Hepatocyte (in vitro differentiated cells): ENCODE measurements at places on chromosomes 6 and 20.

- DNase-seq: no peak
Measured at GRCh38 chr6:30272032-30272431, 54.7 kb upstream of the TRIM39 start.

- DNase-seq: no peak
Measured at GRCh38 chr6:41647061-41647511, 8.8 kb downstream of the MDFI start.

DNA sequence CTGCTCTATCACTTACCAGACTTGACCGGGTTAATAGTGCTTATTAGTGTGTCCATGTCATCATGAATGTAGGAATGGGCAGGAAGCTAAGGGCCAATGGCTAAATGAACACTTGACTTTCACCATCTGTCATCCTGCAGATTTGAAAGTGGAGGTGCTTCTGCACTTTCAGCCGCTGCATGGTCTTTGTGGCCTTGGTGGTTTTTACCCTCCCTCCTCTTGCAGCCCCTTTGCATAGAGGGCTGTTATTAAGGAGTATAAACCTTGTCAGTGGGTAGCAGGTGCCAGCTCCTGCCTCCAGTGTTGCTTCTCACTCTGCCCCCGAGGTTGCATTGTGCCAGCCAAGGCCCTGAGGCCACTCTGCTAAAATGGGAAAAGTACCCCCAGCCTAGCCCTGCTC lies 122.2 kb upstream of the TNFAIP3 start:
- DNase-seq: no peak

DNA sequence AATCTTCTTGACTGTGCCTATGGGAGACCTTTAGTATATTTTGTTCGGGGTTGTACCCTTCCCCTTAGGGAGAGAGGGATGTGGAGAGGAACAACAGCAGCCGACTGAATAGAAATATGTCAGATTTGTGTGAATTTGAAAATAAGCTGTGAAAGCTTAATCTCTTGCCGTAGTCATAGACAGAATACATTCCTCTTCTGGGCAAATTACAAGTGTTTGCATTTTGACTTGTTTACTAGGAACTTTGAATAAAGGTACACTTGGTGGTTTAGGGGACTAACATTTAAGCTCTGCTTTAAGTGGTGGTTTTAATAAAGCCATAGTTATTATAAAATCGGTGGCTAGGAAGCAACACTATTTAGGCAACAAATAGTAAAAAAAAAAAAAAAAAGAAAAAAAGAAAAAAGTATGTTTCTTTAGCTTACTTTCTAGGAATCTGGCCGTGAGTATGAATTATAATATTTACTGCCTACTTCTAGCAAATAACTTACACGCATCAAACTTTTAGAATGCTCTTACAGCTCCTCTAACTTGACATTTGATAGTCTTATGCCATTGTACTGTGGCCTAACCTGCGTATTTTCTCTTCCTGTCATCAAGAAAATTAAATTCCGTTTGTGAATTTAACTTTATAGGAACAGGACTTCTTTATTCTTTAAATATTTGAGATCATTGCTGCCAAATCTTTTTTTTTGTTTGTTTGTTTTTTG lies 65.1 kb downstream of the ZBTB2 start:
- no peak for DNase-seq

DNA sequence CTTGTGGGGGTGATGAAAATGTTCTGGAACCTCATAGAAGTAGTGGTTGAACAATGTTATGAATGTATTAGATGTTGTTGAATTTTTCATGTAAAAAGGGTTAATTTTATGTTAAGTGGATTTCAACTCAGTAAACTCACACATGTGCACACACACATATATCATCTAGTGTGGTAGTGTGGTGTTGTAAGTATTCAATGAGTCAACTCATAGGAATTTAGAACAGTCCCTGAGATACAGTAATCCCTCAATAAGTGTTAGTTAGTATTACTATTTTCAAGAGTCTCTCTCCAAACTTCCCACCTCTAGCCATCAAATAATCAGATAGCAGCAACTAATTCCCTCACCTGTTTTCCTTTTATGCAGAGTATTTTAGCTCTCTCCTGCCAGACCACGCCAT lies 563.1 kb upstream of the JARID2 start:
- no peak for DNase-seq

- DNase-seq: no peak
Measured at GRCh38 chr6:54595844-54596243, 250.7 kb upstream of the FAM83B start.

DNA sequence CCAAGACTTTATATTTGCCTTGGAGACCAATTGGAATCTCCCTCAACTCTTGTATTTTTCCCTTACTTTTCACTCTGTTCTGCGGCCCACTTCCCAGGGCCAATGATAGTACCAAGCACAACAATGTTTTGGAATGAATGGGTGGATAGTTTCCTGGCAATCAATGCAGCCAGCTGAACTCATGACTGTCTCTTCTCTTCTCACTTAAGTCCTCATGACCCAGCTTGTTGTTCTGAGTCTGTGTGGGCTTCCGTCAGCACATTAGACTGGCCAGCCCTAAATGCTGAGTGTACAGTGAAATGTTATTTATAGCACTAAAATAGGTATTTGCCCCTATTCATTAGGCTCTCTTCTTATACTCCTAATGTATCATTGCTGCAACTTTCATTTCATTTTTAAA lies 5.6 kb upstream of the MBOAT1 start:
- no peak for DNase-seq

GRCh38 chr6:40413239-40413638 lies 173.9 kb downstream of the LRFN2 start:
- peak; percentile 37 for DNase-seq

DNA sequence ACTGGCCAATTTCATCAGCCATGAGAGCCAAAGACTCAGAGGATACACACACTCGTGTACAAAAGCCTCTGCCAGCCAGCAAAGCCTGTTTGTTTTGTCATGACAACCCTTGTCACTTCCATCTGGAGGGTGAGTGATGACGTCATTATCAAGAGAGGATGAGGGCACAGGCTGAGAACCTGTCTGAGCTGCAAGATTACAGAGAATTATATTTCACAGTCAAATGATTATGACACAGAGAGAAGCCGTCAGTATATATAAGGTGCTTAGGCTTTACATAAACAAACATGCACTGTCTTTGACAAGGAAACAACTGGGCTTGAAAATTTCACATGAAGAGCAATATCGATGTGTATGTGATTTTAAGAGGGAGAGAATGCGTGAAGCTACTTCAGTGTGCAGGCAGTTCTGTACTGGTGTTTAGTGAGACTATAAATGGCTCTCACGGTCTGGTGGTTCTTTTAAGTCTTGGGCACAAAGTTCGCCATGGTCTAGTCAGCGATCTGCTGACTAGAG lies 36.5 kb upstream of the BCLAF1 start:
- DNase-seq: peak; percentile 38

- DNase-seq: peak; percentile 43
Measured at GRCh38 chr6:125812394-125813292, 21.9 kb downstream of the NCOA7 start.

DNA sequence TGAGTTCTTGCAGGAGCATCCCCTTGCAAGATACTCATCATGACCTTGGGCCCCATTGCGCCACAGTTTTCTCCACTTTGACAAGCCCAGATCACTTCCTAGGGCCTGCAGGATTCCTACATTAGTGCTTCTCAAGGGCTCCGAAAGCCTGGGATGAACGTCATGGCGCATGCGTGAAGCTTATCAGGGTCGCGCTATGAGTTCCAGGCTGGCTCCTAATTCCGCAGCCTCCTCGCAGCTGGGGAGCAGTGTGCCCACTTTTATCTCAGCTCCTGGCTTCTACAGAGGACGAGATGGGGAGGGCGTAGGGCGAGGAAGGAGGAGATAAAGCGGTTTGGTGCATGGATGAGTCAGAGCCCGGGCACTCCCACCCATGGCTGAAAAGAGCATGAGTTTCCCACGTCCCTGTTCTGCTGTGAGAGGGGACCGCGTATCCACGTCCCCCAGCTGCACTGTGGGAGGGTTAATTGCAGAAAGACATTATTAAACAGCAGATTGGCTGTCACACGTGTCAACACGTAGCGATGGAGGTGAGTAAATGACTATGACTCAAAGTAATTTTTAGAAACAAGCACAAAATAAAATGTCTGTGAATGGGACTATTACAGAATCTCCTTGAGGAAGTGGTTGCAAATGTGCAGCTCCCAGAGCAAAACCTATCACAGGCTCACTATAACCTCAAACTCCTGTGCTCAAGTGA lies 72.9 kb upstream of the DSP start:
- DNase-seq: peak; percentile 63

- no peak for DNase-seq
Measured at GRCh38 chr6:81933089-81933488, 180.6 kb upstream of the TENT5A start.

DNA sequence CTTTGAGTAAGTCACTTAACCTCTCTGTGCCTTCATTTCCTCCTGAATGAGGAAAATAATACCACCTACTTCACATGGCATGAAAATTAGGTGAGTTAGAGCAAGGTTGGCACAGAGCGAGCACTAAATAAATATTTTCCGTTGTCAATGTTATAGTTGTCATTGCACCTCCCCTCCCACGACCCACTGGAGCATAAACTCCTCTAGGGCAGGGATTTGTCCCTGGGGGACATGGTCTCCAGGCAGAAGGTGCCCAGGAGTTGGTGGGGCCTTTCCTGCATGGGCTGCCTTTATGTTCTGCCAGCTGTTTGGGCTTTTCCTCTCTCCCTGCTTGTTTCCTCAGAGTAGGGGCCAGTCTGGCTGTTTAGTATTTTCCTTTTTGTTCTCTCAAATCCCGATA lies 1.3 kb upstream of the ANGPT4 start:
- no peak for DNase-seq

DNA sequence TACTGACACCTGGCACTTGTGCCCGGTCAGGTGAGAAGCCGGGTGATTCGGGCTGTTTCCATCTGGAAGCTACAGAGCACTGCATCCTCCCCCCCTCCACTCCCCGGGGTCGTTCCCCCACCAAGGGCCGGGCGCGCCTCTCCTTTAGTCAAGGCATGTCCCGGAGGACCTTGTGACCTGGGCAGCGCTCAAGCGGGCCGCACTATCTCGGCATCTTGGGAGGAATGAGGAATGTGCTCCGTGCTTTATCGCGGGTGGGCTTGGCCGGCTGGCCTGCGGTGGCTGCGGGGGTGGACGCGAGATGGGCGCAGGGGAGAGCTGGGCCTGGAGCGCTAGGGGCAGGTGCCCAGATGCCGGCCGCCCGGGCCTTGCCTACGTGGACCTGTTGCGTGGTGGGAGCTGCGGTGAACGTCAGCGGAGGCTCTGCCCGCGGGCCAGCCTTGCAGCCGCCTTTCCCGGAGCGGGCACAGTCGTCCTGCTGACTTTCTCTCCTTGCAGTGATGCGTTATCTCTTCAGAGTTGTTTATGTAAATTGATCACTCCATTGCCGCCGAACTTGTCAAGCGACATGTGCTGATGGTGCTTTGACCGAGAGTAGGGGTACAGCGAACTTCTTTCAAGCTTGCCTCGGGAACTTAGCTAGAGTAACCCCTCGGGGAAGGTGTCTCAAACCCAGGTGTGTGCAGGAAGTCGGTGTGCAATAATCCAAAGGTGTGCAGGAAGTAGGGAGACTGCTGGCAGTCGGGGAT lies 1.1 kb downstream of the LRRC1 start:
- peak; percentile 68 for DNase-seq

GRCh38 chr6:157861814-157862213 lies 38.8 kb downstream of the SNX9 start:
- DNase-seq: no peak

DNA sequence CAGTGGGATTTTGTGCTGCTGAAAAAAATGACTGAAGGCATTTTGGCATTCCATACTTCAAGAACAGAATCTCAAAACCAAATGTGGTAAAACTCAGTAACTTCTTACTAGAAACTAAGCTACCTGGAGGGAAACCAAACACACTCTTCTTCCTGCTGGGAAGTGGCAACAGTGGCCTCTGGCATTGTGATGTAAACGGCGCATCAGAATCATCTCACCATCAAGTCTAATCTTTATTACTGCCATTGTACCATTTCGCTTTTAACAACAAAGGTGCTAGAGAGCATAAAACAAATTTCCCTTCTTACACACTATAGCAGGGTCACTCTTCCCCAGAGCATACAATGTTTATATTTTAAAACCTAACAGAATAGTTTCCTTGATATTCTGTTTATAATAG lies 101.6 kb upstream of the CEP162 start:
- DNase-seq: no peak

GRCh38 chr6:70669133-70669532 lies 1.4 kb downstream of the SMAP1 start:
- peak; percentile 52 for DNase-seq

- DNase-seq: no peak
Measured at GRCh38 chr6:56961151-56961550, 6.2 kb downstream of the BEND6 start.

DNA sequence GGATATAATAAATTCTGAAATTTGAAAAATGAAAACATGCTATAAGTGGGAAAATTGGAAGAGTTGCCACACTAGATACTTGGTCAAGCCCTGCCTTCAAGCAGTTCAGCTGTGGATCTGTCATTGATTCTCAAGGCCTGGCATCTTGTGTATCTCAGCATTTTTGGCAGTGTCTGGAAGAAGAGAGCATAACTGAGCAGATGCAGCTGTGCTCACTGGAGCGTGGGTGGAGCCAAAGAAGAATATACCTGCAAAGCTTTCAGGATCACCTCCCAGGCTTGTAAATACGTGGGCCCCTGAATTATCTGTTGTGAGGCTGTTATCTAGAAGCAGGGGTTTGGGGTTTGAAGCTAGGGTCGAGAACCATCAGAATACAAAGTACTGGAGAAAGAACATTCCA lies 31.3 kb upstream of the CHD6 start:
- peak; percentile 20 for DNase-seq

DNA sequence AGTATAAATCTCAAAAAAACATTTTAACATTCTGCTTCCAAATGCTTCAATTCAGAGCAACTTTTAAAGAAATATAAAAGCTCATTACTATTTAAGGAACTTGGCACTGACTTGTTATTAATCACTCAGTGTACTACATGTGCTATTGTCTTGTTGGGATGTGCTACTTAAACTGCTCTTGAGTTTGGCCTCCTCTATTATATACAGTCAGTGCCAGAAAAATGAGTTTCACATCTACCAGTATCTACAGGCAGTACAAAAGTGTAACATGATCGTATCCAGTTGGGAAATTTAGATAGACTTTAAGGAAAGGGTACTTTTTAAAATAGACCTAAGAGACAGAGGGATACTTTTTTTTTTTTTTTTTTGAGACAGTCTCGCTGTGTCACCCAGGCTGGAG lies 627.3 kb upstream of the SLC35B3 start:
- DNase-seq: no peak

- DNase-seq: no peak
Measured at GRCh38 chr6:49406250-49406970, 56.6 kb downstream of the MMUT start.

- DNase-seq: no peak
Measured at GRCh38 chr6:140490081-140490480, 1115.6 kb upstream of the CITED2 start.

GRCh38 chr6:170461556-170462365 lies 91.3 kb downstream of the PSMB1 start:
- no peak for DNase-seq

DNA sequence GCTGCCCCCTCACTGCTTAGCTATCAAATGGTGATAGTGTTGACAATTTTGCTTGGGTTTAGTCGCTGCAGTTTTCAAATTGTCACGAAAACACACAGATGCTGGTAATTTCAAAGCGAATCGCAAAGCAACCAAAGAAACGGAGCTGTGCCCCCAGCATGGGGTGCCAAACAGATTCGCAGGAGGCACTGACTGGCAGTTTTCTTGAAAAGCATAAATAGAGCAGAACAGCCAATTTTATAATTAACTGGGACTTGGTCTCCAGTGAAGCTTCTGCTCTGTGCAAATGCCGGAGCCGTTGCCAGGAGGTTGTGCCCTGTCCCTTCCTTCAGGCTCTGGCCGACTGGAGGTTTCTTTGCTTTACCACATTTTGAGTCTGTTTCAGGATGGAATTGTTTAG lies 18.8 kb downstream of the ARHGAP40 start:
- DNase-seq: no peak
